ENCODE measurements at places on chromosomes 11 and 22.
A peak's percentile ranks its signal among the peaks of the same experiment; 100 is the strongest.

DNA sequence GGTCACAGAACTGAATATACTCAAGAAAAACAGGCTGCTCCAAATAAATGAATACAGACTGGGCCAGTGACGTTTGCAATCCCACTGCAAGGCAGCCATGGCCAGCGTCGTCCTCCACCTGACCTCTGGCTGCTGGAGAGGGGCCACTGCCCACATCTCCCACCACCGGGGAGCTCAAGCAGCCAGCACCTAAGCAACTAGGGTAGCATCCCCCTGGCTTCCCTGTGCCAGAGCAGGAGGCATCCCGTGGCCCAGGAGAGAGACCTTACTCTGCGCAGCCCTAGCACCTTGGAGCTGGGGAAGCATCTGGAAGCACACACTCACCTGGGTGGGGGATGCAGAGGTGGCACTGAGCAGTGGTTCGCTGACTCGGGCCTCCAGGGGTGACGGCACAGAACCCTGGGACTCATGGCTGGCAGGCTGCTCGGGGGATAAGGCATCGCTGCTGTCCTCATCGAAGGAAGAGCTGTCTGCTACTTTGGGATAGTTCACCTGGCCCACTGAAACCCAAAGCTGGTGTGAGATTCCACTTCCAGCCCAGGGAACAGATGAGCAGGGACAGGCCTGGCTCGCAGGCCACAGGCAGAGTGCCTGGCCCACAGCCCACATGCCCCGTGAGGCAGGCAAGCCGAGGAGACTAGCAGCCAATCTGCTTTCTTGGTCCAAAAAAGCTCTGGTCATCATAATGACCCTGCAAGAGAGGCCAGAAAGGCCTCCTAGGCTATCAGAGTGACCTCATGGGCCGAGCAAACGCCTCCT lies 53.7 kb downstream of the SGSM3 start:
- no peak for DNase-seq

GRCh38 chr11:3121931-3122774 lies 43.0 kb downstream of the OSBPL5 start:
- no peak for DNase-seq

GRCh38 chr11:117717485-117718314 lies 79.3 kb downstream of the DSCAML1 start:
- DNase-seq: no peak

GRCh38 chr11:95883381-95883780 lies 40.5 kb downstream of the MTMR2 start:
- no peak for DNase-seq

GRCh38 chr11:128610721-128611617 lies 23.6 kb upstream of the ETS1 start:
- DNase-seq: no peak

- DNase-seq: no peak
Observed at GRCh38 chr11:10451426-10452116, 3.5 kb upstream of the AMPD3 start.

DNA sequence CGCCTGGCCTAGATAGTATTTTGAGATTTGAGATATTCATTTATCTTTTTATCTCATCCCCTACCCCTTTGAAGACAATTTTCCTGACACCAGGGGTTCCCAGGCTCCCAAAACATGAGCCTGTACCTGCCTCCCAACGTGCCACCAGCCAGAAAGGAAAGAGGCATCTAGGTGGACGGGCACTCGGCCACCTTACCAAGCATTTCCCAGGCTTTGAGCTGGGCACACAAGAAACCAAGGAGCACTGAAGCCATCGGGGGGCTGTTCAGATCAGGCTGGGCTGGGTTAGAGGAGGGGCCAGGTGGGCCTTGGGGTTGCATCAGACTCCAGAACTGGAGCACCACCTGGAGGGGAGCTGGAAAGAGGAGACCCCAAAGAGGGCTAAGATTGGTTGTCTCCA lies 28.5 kb upstream of the BAIAP2L2 start:
- no peak for DNase-seq

DNA sequence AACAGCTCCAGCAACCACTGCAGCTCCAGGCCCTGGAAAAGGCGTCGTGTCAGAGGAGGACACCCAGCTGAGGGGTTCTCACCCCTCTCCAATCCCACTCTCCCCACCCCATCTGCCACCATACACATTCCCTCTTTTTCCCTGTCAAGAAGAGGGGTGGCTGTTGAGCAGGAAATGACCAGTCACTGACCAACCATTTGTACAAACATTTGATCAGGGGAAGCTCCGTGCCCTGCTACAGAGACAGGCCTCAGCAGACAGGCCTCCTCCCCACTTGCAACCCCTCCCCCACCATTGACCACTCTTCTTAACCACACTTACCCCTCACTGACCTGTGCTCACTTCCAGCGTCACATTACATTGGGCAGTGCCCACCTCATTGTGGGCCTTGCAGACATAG lies 2.3 kb upstream of the VSIG2 start:
- no peak for DNase-seq

GRCh38 chr11:1305063-1305495 lies 4.4 kb downstream of the TOLLIP start:
- no peak for DNase-seq

DNA sequence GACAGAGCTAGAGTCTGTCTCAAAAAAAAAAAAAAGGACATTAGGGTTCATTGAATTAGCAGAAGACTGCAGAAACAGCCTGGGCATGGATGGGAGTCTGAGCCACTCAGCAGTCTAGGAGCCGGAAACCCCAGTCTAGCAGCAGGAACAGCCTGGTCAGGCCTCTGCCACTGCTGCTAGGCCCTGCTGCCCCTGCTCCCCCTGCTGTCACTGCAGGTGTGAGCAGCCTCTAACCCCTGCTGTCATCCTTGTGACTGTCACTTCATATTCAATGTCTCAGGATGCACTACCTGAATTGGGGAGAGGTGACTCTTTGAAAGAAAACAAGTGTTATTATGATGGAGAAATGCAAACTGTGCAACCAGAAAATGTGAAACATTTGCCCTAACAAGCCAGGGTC lies 7.0 kb upstream of the DDX17 start:
- no peak for DNase-seq

DNA sequence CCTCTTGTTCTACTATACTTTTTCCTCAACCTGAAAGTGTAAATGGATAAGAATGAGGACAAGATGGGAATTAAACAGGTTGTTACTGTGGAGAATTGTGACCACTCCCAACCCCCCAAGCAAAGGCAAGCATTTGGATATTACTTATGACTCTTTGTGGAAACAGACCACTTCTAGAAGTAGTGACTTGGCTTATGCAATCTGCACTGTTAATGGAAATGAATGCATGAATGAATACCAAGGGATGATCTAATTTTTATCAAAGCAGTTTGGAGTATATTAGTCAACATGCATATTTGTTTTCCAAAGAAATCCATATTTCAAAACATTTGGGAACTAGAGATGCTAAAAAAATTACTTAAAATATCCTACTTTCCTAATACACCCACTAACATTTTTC lies 35.3 kb downstream of the AMOTL1 start:
- DNase-seq: no peak

DNA sequence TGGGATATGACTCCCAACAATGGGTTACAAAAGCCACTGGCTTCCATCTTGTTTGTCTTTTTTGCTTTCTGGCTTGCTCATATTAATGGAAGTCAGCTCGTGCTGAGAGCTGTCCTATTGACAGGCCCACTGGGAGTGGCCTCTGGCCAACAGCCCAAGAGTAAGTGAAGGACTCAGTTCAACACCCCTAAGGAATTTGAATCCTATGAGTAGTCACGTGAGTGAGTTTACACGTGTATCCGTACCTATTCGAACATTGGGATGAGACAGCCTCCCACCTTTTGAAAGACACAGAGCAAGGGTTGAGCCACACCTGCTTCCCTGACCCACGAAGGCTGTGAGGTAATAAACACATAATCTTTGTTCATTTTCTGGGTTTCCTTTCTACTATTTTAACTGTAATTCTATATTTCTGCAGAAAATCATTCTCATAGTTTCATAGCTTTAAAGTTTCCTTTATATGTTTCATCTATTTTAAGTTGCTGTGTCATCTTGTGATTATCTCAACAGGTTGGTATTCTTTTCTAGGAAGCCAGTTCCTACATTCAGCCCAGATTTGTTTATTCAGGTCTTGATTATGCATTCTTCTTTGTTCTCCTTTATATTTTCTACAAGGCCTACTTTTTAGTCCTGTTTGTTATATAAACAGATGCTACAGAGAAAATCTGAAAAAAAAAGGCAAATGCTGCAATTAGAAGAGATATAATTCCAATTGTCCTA lies 802.3 kb downstream of the CNTN5 start:
- DNase-seq: no peak

DNA sequence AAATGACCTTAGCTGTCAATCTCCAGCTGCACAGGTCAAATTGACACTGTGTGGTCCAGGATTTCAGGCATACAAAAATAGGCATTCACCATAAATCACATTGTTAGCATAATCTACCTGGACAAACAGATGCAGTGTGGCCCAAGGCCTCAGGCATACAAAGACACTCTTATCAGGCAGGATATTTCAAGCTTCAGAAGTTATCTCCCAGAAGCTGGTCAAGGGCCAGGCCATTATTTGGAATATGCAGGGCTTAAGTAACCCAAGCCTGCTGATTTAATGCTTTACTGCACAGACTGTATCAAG lies 25.5 kb upstream of the HORMAD2 start:
- DNase-seq: no peak

DNA sequence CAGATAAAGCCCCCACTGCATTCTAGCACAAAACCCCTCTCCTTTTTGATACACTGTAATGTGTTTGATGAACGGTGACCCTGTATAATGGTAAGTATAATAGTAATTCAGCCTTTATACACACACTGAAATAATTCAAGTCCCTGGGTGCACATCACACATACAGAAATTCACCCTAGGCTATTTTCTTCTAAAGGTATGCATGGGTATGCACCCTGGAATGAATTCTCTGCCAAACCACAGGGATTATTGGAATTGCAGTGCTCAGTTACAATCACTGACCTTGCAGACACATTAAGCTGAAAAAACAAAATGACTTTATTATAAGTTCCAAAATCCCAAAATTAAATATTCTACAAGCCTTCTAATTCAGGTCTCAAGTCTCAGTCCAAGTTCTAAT lies 245.9 kb upstream of the FAT3 start:
- no peak for DNase-seq

DNA sequence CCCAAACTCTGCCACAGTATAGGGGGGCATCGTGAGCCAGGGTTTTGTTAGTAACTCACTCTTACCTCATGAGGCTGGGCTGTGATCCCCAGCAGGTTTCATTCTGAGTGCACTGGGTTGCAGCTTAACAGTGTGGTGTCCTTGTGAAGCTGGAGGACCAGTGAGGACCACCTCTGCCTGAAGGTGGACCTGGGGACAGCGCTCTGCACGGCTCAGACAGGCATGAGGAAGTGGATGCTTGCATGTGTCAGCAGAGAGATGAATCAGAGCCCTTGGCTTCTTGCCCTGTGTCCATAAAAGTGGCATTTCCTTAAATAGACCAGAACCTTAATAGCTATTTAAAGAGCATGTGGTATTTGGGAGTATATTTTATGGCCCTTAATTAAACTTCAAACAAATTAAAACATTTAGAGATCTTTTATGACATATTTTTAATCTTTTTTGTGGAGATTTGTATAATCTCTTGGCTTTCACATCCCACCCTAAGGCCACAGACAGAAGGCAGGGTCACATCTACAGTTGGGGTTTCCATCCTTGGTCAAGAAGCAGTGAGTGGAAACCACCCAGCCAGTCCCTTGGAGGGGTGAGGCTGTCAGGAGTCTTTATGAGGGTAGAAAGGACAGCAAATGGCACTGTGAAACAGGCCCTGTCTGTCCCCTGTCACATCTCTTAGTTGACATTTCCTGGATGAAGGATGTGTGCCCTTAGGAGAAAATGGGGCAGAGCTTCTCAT lies 24.8 kb upstream of the ADORA2A start:
- DNase-seq: no peak

GRCh38 chr11:86740628-86741483 lies 59.5 kb upstream of the PRSS23 start:
- no peak for DNase-seq

DNA sequence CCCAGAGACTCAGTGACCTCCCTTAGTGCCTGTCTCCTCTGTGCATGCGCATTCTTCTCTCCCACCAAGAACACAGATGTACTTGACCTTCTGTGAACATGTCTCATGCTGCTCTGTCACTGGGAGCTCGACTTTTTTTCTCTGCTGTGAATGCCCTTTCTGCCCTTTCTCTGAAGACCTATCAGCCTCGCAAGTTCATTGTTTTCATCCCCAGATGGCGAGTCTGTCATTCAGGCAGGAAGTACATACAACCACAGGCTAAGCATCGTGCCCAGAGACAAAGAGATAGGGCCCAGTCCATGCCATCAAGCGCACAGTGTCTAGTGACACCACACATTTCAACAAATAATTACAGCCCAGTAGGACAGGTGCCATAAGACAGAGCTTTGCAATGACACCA lies 50.4 kb upstream of the RAB1B start:
- no peak for DNase-seq

GRCh38 chr11:73141309-73142127 lies 600 bp downstream of the FCHSD2 start:
- DNase-seq: peak; percentile 40

GRCh38 chr11:134393638-134394037 lies 18.4 kb downstream of the B3GAT1 start:
- no peak for DNase-seq

DNA sequence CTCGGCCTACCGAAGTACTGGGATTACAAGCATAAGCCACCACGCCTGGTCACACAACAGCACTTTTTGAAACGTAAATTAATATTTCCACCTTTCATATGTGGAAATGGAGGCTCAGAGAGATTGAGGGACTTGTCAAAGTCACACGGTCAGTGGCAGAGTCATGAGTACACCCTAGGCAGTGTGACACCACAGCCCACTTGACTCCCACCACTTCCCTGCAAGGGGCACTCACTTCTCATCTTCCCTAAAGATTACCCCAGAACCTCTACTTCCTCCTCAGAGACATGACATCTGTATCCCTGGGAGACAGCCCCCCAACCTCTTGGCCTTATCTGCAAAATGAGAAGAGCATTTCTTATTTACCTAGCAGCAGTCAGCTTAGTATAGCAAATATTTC lies 16.5 kb upstream of the MYOD1 start:
- no peak for DNase-seq

GRCh38 chr11:107496011-107496410 lies 38.4 kb upstream of the CWF19L2 start:
- no peak for DNase-seq

GRCh38 chr11:134572741-134573675 lies 161.0 kb upstream of the B3GAT1 start:
- no peak for DNase-seq

DNA sequence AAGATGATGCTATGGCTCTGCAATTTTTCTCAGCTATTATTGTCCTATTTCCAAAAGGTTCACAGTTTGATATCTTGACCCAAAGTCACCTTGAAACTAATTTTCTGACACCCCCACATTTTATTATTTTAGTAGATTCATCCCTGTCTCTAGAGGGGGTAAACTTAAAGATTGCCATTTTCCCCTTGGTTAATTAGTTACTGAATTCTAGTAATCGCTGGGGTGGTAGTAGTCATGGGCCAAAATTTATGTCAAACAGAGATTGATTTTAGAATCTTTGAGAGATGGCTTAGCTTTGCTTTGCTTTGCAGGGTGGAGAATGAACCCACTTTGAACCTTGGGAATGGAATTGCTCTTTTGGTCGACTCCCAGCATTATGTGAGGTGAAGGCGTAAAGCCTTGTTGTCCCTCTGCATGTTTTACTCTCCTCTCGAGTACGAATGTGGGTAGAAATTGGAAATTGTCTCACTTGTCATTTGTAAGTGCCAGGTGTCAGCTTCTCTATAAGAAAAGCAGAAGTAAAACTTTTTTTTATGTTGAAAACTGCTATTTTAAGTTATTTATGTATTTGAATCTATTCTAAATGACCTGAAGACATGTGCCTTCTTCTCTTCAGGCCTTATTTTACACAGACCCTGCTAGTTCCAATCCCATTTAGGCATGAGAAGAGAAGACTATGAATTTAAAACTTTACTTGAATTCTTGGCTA lies 42.4 kb upstream of the RCE1 start:
- no peak for DNase-seq

- DNase-seq: no peak
Observed at GRCh38 chr11:88511006-88511405, 173.5 kb upstream of the CTSC start.

Data from stimulated activated CD4-positive, alpha-beta T cell treated with anti-CD3 and anti-CD28 coated beads, Interleukin-4, amount 100 ng/mL, for 48 hours (primary cell).